ENCODE measurements at places on chromosomes 7 and 10.
A peak's percentile ranks its signal among the peaks of the same experiment; 100 is the strongest.

DNA sequence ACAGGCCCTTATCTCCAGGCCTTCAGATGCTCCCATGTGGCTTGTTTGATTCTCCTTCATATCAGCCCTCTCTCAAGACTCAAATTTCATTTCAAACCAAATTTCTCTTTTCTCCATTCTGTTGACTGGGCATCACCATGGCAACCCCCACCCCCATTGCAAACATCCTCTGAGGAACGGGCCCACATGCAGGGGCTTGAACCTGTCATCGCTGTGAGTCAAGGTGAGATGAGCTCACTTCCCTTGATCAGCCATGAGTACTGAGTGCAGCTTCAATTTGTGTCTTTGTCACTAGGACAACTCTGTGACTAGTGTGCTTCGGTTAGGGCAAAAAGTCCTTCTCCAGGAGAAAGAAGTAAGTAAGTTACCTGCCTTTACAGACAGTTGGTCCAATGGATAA is 41.9 kb downstream of the CALML3 start:
- DNase-seq, result no peak

GRCh38 chr10:36266923-36267322 is 624.8 kb upstream of the FZD8 start:
- no peak for DNase-seq

DNA sequence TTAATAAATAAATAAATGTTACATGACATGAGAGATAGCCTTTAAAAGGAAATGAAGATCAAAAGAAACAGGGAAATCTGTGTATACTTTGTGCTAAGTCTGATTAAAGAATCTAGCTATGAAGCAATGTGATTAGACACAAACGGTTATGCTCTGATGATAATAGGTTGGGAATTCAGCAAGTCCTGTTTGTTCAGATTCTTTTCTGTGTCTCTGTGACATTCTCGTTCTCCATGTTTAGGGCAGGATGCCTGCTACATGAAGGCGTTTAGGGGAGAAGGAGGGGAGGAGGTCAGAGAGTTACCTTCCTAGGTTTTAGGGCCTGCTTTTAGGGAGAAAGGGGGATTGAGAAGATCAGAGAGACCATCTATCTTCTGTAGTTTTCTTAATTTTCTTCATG is 555.3 kb downstream of the DNAJB9 start:
- DNase-seq, result no peak

DNA sequence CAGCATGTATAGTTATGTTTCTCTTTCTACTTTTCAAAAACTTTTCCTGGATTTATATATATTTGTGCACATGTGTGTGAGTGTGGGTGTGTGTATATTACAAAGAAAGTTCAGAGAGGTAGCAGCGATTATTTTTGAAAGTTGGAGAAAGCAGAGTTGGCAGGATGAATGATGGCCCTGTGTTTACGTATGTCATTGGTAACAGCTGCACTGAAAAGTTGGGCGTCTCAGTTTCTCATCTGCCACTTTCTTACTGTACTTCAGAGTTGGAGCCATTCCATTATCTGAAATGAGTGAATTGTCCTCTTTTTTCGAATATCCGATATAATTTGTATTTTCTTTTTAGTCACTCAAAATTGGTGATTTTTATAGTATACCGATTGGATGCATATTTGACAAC is 172.2 kb downstream of the CDK14 start:
- no peak for DNase-seq

DNA sequence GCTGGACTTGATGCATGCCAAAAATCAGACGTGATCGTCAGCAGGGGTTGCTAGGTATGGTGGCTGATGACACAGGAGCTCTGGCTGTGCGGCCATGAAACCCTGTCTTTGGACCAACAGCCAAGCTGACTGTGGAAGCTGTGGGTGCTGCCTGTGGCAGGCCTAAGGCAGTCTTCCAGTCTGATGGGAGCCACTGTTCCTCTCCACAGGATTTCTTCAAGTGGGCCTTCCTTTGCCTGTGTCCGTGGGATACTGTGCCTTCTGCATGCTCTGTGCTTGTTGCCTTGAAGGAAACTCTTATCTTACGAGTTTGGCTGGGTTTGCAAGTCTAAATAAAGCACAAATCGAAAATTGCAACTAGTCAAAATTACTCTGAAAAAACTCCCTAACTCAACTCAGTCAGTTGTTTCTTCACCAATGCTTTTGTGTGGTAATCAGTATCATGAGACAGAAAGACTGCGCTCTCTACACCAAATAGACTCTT is 101.9 kb upstream of the PDLIM1 start:
- DNase-seq, result peak; percentile 57

GRCh38 chr7:150465414-150465813 is 15.0 kb downstream of the GIMAP8 start:
- DNase-seq, result no peak

DNA sequence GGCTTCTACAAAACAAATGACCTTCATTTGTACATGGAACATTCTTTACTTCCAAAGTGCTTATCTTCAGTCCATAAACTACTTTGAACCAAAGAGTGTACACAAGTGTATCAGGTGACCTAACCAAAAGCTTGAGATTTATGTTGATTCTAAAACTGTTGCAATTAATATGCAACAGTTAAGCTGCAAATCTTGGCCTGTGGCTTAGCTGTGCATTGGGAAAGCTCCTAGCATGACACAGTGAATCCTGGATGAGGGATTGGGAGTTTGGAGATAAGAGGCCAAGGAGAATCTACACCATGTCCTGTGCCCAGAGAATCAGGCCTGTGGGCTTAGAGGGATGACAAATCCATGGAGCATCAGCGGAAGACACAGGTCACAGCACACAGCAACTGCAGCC is 105.2 kb upstream of the GSDME start:
- no peak for DNase-seq

DNA sequence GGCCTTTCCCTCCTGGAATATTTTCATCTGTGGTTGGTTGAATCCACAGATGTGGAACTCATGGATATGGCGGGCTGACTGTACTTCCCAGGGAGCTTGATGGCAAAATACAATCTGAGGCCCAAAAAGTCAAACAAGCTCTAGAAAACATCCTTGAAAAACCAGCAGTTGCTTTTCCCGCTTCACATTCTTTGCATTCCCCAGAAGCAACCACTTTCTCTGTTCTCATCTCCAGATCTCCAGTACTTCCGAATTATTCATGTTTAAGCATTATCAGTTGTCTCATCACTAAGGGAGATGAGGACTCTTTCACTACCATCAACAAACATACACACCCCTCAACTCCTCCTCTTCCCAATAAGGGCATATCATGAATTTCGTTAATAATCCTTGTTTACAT is 55.3 kb downstream of the KIF5B start:
- DNase-seq, result no peak

DNA sequence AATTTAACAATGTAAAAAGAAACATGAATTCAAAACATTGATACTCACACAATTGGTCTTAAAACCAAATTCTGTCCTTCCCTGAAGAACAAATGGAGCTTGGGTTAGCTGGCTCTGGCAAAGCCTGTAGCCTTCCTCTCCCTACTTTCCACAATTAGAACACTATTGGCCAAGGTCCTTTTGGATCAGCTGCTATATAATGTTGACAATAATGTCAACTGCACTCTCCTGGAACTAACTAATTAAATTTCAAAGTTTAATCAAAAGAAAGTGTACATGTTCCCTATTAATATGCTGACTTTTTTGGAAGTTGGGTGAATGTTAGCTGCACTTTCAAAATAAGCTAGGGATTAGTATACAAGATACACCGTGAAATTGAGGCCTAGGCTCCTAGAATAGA is 440.1 kb upstream of the NFE2L3 start:
- no peak for DNase-seq

DNA sequence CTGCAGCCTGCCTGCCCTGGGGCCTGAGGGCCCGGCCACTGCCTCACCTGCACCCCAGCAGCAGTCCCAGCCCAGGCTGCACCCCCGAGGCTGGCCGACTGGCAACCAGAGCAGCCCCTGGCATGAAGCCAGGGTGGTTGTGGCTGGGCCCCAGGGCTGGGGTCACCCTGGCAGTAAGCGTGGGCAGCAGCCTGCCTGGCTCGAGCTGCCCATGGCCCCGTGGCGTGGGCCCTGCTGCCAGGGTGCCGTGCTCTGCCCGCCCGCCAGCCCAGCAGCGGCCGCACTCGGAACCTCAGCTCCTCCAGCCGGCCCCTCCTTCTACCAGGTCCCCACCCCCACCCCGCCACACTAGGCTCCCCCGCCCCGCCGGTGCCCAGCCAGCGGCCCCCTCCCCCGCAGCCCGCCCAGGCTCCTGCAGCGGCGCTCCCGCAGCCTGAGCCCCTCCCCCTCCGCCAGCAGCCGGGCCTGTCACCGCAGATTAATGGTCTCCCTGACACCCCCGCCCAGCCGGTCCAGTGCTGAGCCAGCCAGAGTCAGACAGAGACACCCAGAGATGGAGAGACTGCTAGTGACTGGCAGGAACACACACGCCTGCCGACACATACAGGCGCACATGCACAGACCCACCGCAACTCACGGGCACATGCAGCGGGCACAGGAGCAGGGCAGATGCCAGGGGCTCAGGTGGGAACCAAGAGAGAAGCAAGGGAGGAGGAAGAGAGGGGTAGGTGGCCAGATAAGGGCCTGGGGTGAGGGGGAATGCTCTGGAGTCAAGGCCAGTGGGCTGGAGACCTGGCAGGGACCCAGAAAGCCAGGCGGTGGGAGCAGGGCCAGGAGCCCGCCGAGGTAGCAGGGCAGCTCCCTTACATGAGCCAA is 22.4 kb downstream of the KCNH2 start:
- peak; percentile 59 for DNase-seq

DNA sequence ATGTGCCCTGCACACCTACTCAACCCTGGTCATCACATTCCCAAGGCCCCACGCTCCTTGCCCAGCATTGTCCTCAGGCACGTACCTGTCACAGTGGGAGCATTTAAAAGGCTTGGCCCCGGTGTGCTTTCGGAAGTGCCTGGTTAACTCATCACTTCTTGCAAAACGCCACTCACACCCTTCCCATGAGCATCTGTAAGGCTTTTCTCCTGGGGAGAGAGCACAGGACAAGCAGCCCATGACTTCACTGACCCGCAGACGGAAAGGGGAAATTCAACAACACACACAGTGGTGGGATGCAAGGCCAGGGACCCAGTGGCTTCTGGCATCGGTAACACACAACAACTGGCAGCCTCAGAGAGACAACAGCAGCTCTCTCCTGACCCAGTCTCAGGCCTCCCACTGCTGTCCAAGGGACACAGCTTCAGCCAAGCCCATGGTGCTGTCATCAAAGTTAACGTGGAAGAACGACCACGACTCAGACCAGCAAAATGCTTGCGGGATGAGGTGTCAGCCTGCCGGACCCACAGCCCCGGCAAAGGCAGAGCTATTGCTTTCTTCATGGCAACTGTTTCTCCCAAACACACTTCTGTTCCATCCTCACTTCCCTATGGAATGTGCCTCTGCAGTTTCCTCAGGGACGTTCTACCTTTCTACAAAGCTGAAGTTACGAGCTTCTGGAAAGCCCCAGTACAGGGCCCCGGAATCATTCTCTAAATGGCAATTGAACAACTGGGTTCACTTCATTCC is 4.8 kb downstream of the KLF6 start:
- peak; percentile 27 for DNase-seq

GRCh38 chr7:102983602-102984001 is 70.8 kb downstream of the LRRC17 start:
- DNase-seq, result no peak

- DNase-seq, result no peak
These were observed 144.6 kb downstream of the NRCAM start for GRCh38 chr7:108311446-108312168.

GRCh38 chr10:4549139-4549653 is 276.8 kb upstream of the AKR1E2 start:
- DNase-seq, result no peak

DNA sequence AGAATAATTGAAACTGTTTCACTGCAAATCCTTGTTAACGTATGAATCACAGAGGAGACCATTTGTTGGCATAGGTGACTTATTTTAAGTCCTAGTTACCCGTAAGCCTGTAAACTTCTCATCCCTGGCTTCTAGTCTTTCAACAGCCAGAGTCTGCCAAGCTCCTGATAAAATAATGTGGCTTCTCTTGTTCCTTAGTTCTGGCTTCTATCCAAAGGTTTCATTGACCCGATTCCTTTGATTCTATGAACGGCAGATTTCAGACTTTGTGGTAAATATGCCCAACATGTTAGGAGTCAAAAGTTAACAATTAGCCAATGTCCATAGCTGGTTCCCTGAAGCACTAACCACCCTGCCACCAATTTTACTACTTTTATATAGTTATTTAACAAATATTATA is 23.3 kb downstream of the DNAH11 start:
- no peak for DNase-seq

DNA sequence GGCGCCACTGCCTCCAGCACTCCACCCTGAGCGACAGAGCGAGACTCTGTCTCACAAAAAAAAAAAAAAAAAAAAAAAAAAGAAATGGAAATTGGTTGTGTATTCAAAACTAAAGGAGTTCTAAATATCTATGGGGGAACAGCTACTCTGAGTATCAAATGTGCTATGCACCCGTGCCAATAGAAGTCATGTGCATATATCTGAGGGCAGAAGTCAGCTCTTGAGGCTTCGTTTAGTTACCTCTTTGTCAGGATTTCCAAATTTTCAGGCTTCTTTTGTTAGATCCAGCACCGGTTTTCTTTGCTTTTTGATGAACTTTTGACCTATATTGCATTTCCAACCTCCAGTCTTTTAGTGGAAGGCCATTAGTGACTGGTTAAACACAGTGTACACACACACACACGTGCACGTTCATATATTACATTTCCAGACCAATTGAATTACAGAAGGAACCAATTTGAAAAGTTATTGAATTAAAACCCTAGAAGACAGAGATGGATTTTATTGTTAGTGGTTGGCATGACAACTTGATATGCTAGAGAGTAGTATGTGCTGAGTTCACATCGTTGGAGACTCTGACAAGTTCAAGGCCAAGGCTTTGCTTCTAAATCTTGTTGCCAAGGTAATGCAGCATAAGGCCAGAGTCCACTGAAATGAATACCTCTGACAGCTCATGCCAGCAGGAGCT is 33.1 kb upstream of the ADD3 start:
- peak; percentile 44 for DNase-seq

GRCh38 chr7:24881623-24882022 is 98.4 kb downstream of the OSBPL3 start:
- no peak for DNase-seq

GRCh38 chr7:78017591-78018100 is 219.1 kb downstream of the PHTF2 start:
- DNase-seq, result peak; percentile 16

DNA sequence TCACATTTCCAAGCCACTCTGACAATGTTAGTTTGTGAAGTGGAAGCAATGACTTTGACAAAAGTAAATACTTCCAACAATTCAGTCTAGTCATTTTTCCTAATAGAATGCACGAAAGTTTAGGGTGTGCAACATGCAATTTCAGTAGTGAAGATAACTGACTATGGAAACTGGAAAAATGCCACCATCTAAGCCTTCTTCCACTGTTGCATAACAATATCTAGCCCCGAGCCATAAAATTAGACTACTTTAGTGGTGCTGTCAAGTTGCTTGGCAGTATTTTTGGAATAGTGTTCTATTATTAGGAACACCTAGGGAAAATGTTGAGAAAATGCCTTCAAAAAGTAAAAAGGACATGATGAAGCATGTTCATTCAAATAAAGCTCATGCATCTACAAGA is 17.9 kb downstream of the SEMA3A start:
- no peak for DNase-seq

- no peak for DNase-seq
These were observed 563 bp downstream of the STAM start for GRCh38 chr10:17644485-17644943.

All from G401 (cell line).